ENCODE measurements at places on chromosomes 2 and 18. TPM values are rescaled to one million over a fixed set of nuclear protein-coding genes. Genes with fewer than 3 reads are reported as not detected.
A peak's percentile ranks its signal among the peaks of the same experiment; 100 is the strongest.

GRCh38 chr2:58609326-58609725 lies 368.2 kb upstream of the FANCL start:
- no peak for DNase-seq

GRCh38 chr2:165016772-165017411 lies 61.6 kb upstream of the SLC38A11 start:
- peak; percentile 68 for DNase-seq

GRCh38 chr2:165529130-165529529 lies 59.6 kb downstream of the CSRNP3 start:
- DNase-seq, result no peak

DNA sequence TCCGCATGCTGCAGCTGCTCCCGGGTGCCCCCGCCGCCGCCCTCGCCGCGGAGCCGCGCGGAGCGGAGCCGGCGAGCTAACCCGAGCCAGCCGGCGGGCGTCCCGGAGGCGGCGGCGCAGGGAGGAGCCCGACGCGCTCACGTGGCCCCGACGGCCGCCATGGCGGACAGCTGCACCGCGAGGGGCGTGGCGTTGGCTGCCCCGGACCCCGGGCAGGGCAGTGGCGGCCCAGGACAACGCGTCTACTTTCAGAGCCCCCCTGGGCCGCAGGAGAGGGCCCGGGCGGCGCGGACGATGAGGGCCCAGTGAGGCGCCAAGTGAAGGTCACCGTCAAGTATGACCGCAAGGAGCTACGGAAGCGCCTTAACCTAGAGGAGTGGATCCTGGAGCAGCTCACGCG lies 30.0 kb upstream of the CCNYL1 start:
- no peak for DNase-seq

GRCh38 chr18:39414009-39414700 lies 1848.6 kb upstream of the CELF4 start:
- peak; percentile 7 for DNase-seq

DNA sequence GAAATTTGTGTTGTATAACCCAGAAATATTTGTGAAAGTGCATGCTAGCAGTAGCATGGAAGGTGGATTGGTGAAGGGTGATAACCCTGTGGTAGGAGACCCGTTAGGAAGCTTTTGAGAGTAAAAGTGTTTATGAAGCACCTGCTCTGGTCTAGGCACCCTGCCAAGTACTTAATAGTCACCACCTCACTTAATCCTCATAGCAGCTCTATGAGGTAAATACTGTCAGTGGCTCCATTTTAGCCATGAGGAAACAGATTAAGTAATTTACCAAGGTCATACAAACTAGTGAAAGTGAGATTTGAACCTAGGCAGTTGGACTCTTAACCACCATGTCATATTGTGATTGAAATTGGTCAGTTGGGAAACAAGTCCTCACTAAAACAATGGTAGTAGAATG lies 66.8 kb downstream of the TET3 start:
- no peak for DNase-seq

GRCh38 chr2:1588978-1589621 lies 155.2 kb downstream of the PXDN start:
- no peak for DNase-seq

The GREB1L gene
- 2.7 TPM for total RNA-seq

The PIAS2 gene
- total RNA-seq, result 20.3 TPM

The QPCT gene
- 0.90 TPM for total RNA-seq

The SEPTIN10 gene
- 34.1 TPM for total RNA-seq

The RAB11FIP5 gene
- 11.5 TPM for total RNA-seq

All from H4 (cell line).